Cortex of kidney (tissue), 1 donor: ENCODE measurements at places on chromosomes 5 and 9.
A peak's percentile ranks its signal among the peaks of the same experiment; 100 is the strongest.

- no peak for DNase-seq
Observed at GRCh38 chr5:146130440-146131045, 25.2 kb upstream of the PLAC8L1 start.

DNA sequence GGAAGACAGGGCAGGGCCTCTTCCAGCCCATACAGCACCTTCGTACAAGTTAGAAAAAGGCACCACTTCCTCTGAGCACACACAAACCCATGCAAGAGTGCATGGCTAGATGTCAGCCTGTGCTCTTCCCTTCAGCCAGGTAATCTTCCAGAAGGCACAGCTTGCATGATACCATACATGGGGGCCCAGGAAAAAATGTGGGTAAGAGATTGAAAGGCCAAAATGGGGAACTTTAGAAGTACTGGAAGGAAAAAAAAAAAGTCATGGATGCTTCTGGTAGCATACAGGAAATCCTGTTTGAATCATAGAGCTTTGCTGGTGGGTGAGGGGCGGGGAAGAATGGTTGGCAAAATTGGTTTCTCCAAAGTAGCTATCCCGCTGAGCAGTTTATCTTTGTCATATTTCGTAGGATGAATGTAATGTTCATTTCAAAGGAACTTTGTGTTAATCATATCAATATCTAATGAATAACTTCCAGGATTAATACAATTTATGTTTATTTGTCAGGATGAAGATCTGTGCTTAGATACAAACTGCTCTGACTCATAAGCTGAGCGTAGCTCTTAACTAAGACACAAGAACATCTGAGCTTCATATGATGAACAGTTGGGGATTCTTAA lies 78.2 kb upstream of the MAP3K1 start:
- DNase-seq = no peak

GRCh38 chr5:146475190-146475780 lies 28.2 kb downstream of the TCERG1 start:
- DNase-seq = no peak

DNA sequence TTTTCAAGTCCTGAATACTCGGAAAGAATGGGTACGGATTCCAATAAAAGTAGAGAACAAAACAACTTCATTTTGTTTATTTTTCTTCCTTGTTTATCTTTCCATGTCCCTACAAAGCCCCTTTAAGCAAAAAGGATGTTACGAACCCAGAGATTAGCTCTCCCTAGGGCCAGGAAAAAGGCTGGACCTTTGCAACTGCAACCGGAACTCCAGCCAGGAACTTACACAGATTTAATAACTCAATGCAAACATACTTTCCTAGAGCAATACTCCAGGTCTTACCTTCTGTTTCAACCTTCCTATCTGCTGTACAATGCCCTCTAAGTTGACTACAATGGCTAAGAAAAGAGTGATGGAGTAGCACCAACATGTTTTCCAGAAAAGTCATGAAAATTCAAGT lies 7.0 kb downstream of the DENND1A start:
- DNase-seq = no peak

DNA sequence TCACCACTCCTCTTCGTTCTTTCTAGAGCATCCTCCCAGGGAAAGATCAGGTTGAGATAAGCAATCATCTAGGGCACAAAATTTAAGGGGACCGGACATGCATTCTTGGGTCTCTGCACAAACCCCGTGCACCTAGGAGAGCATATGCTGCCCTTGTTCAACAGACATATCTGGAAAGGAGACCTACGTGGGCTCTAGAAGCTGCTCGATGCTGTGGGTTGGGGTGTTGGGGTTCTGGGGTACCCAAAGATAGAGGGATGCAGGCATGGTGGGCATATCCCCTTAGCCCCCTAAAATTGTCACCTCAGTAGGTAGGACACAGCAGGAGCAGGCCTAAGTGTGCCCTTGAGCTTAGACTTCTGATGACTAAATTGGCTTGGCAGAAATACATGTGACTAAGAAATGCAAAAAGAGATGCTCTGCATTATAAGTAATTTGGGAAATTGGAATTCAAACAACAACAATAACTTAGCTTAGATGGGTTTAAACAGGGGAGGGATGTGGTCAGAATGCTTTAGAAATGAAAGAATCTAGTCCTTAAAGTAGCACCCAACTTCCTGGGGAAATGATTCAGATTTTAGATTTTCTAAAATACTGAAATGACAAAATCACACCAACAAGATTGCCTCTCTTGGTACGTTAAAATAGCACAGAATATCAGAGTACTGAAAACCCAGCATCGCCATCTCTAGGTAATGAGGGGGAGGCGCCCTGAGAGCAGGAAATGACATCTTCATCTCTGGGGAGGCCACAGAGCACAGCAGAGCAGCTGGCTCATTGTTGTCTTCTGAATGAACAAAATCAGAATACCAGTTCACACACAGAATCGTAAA lies 172.3 kb downstream of the GNA14 start:
- DNase-seq = no peak

DNA sequence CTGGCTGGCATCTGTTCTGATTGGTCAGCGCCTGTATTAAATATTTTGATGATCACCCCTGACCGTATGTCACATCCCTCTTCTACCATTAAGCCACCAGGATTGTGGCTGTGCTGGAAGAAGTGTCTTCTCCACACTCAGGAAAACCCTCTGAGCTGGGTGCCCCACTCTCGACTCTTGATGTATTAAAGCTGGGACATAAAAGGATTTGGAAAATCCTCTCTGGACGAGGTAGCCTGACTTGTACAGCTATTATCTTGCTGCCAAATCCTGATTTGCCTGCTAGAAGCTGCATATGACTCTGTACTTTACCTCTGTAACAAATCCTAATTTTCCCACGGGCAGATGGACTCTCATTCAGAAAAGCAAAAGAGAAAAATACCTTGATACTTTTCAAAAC lies 161.0 kb downstream of the SLC28A3 start:
- DNase-seq = no peak

DNA sequence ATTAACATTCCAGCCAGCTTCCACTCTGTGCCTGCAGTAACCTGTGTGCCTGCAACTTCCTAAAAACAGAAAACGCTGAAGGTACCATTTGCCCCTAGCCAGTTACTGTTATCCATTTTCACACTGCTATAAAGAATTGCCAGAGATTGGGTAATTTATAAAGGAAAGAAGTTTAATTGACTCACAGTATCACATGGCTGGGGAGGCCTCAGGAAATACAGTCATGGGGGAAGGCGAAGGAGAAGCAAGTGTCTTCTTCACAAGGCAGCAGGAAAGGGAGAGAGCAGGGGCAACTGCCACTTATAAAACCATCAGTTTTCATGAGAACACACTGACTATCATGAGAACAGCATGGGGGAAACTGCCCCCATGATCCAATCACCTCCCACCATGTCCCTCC lies 31.2 kb downstream of the PTCD2 start:
- no peak for DNase-seq

DNA sequence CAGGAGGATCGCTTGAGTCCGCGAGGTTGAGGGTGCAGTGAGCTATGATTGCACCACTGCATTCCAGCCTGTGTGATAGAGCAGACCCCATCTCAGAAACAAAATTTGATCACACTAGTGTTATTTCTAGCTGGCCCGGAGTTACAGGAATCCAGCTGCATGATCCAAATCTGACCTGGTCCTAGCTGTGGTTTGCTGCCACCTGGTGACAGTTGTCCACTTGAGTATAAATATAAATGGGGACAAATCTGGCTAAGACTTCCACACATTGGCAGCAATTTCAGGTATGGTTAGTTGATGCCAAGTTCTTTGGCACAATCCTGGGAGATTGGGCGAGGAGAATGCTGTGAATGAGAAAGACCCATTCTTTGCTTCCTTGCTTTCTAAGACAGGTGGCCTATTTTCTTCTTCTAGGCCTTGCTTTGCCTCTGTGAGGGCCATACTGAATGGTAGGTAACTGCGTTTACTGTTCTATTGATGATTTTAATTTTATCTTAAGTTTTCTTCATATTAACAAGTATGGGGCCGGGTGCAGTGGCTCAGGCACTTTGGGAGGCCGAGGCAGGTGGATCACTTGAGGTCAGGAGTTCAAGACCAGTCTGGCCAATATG lies 35.4 kb downstream of the UBE2R2 start:
- no peak for DNase-seq

DNA sequence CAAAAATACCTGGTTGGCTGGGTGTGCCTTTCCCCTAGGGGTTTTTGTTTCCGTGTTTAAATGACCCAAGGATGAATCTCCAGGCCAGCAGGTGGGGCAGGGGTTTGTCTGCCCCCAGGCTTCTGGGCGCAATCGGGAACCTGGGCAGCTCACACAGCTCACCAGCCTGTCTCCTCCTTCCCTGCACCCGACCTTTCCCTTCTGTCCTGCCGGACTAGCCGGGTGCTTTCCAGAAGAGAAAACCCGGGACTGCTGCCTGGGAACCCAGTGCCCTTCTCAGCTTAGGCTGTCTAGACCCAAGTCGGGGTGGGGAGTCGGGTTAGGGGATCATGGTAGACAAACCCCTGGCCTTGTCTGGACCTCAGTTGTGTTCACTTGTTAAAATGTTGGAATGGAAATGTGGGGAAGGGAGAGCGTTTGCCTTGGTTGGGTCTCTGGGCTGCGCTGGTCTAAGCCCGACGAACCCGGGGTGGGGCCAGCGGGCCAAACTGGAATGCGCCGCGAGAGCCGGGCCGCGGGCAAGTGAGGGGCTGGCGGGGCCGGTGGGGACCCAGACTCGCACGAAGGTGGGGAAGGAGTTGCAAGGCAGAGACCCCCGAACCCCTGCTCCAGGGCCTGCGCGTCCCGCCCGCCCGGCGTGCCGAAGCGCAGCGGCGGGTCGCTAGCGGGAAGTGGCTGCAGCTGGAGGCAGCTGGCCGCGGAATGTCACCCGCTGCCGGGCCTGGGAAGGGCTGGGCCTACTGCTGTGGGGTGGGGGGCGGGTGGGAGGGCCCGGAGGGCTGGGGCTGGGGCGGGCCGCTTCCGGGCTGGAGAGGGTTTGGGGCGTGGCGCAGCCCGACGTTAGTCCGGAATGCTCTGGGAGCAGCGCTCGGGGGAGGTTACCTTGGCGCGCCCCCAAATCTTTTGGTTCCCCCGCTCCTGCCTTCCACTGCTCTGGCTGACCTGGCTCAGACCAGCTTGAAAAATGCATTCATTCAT lies 84.6 kb downstream of the DAB2IP start:
- peak; percentile 22 for DNase-seq
